H9 (cell line): ENCODE measurements at places on chromosomes 4 and X. TPM values are rescaled to one million over a fixed set of nuclear protein-coding genes. Genes with fewer than 3 reads are reported as not detected.

DNA sequence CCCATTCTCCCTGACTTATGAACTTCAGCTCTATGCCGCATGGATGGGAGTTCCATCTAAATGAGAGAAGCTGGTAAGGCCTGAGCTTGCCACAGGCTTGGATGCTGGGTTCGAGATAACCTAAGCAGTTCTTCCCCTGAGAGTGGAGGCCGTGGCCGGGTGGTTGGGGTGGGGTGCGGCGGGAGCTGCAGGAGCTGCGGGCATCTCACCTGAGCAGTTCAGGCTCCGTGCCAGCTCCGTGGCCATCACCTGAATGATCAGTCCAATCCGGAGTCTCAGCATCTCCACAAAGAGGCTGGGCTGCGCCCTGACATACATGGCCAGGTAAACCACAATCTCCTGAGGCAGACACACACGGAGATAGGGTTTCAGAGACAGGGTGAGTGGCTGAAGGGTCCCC is 77.6 kb downstream of the PHKA2 start:
- no peaks in the 10 kb centered on the region for H3K4me1 ChIP-seq
- DNase-seq, result no peak
- H3K27me3 ChIP-seq, result no peaks in the 10 kb centered on the region
- peaks cover 19% of the 10 kb centered on the region for H3K36me3 ChIP-seq
- no peak overlapping the region for H3K27ac ChIP-seq
- no peak overlapping the region for H3K4me3 ChIP-seq

DNA sequence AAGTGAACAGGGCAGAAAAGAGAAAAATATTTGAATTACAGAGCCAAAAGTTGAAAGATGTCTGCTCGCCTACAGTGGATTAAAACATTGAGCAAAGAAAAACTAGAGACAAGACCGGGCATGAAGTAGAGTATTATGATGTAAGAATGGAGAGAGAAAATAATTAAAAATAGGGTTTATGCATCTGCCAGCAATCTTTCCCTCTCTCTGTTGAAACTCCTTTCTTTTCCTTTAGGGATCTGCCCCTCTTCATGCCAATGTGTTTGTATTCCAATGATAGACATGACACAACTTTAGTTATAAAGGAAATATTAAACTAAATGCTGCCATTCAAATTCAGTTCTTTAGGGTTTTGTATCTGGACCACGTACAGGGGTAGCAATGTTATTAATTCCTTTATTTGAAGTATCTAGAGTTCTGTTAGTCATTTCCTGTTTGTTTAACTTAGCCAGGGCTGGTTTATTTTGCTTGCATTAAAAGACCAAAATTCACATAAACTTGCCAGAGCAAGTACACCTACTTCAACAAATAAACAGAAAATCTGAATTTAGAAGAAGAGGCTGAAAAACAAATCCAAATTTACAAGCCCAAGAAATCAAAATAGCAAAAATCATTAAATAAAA is 202.6 kb downstream of the SPOCK3 start:
- H3K27me3 ChIP-seq, result no peaks in the 10 kb centered on the region
- H3K27ac ChIP-seq, result no peak overlapping the region
- no peak for DNase-seq
- H3K36me3 ChIP-seq, result no peaks in the 10 kb centered on the region
- H3K4me3 ChIP-seq, result no peak overlapping the region

DNA sequence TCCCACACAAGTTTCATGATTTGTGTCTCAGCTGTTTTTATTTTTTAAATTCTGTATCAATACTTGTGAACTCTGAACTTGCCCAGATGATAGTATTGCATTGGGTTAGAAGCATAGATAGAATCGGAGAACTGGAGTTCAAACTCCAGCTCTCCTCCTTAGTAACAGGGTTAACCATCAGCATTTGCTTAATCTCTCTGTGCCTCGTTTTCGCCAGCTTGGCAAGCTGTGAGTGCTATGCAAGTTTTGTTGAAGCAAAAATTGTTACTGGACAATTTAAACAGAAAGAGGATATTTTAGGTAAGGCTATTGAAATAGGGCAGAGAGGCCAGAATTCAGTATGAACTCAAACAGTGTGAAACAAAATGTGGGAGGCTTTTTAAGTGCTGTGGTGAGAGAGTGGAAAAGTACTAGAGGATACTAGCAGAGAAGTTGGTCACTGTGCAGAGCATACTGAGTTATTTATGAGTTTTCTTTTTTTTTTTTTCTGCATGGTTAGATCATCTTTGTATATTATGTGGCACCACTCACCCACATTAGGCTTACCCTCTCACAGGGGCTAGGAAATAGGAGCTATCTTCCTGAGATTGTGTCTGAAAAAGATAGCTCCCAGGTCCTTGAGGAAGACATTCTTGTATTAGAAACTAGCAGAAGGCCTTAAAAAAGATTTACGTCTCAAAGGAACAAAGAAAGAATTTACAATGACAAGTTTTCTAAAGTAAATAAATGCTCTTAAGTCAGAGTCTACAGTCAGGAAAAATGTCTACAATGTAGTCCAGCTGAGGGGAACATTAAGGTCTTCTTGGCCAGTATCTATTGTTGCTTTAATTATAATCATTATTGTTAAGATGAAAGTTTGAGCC is 1126.6 kb downstream of the FAT4 start:
- H3K27ac ChIP-seq, result no peak overlapping the region
- no peak for DNase-seq
- peaks cover 6% of the 10 kb centered on the region for H3K4me1 ChIP-seq
- no peak overlapping the region for H3K4me3 ChIP-seq

DNA sequence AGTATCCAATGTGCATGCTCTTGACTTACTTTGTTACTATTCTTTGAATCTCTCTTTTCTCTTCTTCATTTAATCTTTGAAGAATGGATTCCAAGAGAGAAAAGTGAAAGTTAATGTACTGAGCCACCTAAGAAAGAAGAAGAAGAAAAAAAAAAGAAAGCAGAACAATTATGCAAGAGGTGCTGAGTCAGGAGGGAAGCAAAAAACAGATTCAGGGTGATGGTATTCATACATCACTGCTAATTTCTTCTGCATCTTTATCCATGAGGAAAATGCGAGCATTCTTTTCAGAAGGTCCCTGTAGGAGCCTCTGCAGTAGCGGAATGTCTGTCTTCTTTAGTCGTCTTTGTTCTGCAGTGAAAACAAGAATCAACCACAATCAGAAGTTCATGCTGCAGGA is 43.9 kb downstream of the RASSF6 start:
- H3K36me3 ChIP-seq, result peaks cover 4% of the 10 kb centered on the region
- H3K27ac ChIP-seq, result no peak overlapping the region
- no peak overlapping the region for H3K4me3 ChIP-seq
- no peak for DNase-seq
- H3K4me1 ChIP-seq, result no peaks in the 10 kb centered on the region; the same call in 1 of the 2 replicates

GRCh38 chr4:6229671-6230501 is 29.5 kb upstream of the JAKMIP1 start:
- no peak overlapping the region for H3K4me3 ChIP-seq
- DNase-seq, result peak; percentile 15
- H3K36me3 ChIP-seq, result no peaks in the 10 kb centered on the region

DNA sequence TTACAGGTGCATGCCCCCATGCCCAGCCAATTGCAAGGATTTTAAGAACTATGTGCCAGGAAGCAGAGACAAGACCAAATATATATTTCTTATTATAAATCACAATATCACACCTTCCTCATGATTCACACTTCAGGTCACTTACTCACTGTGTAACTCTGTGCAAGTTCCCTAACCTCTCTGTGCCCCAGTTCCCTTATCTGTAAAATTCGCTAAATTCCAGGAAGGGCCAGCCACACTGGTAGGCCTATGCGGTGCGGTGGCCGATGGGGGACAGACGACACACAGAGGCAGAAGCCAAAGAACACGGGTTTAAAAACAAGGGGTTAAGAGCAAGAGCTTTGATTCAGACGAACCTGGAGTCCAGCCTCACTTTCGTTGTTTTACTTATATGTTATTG is 2.8 kb downstream of the TRIM2 start:
- H3K27ac ChIP-seq, result no peak overlapping the region
- H3K27me3 ChIP-seq, result no peaks in the 10 kb centered on the region; the same call in 1 of the 2 replicates
- peak overlapping the region; percentile 35 for H3K4me3 ChIP-seq
- peaks cover 17% of the 10 kb centered on the region for H3K36me3 ChIP-seq
- peaks cover 19% of the 10 kb centered on the region; the same call in 1 of the 2 replicates for H3K4me1 ChIP-seq
- DNase-seq, result peak; percentile 50

ARL9 gene
- 0.48 TPM in 1 of 2 replicates, not detected in the other for total RNA-seq

H2BW2 gene
- total RNA-seq, result not detected in 2 replicates

SOWAHD gene
- 0.92 and 0.98 TPM in 2 replicates for total RNA-seq

AVPR2 gene
- not detected in 2 replicates for total RNA-seq

SPIN4 gene
- total RNA-seq, result 23.3 and 23.4 TPM in 2 replicates
